ENCODE measurements at places on chromosomes 1 and 21.
A peak's percentile ranks its signal among the peaks of the same experiment; 100 is the strongest.

DNA sequence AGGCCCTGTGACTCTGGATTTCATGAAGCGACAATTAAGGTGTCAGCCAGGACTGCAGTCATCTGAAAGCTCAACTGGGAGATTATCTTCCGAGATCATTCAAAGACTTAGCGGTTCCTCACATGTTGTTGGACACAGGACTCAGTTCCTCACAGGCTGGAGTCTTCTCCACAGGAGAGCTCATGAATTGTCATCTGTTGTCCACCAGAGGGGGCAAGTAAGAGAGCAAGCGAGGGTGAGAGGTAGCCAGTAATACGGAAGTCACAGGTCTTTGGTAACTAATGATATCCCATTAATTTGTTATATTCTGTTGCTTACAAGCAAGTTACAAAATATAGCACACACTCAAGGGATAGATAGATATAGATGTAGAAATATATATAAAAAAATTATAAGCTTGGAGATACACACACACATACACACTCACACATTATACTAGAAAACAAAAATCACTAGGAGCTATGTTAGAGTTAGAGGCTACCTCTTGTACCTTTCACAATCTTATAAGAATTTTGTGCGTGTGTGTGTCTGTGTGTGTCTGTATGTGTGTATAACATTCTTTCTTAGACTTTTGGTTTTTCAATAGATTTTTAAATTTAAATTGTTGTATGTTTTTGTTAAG lies 1695.3 kb downstream of the BRINP3 start:
- no peak for DNase-seq

DNA sequence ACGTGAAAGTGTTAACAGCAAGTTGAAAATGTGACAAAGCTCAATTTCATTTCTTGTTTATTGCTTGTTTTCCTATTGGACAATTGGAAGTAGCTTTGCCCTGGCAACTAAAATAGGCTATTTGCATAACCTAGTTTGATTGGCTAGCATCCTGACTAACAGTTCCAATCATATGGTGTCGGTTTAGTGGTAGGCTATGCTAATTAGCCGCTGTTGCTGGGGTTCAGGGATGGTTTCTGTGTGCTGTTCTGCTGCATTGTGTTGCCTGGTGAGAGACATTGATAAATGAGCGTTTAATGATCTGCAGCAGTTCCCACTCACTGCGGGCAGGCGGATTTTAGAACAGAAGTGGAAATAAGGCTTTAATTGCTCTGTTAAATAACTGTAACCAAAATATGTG lies 68.5 kb downstream of the DYRK1A start:
- peak; percentile 61 for DNase-seq

DNA sequence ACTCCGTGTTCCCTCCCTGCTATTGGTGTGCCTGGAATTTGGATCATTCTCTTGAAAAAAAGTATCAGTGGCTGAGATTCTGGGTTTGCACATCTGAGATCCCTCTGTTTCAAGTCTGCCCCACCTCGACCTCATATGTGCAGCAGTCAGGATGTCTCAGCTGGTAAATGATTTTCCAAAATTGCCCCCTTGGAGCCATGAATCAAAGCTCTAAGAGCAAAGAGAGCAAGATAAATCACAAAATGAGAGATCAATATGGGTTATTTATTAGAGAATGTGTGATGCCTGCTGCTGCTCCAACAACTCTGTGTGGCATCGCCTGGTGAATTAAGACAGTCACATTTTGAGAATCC lies 8.5 kb downstream of the CRP start:
- DNase-seq: no peak

GRCh38 chr1:71695821-71696220 lies 586.5 kb downstream of the NEGR1 start:
- DNase-seq: no peak

GRCh38 chr1:29482991-29483390 lies 246.7 kb downstream of the PTPRU start:
- DNase-seq: no peak

- DNase-seq: no peak
Observed at GRCh38 chr1:29200906-29201594, 19.4 kb upstream of the SRSF4 start.

DNA sequence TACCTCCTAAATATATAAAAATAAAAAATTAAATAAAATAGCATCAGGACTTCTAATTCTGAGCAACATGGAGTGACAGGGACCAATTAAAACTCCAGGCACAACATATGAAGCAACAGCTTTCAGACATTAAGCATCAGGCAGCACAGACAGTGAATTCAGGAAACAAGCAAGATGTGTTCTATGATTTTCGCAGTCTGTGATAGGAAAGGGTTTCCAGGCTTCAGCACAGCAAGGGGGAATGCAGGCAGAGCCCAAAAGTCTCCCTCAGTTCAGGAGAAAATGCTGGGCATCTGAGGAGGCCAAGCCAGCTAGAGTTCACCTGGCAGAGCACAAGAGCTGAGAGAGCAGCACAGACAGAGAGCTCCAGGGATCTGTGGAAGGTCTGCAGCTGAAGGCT lies 22.2 kb upstream of the CTTNBP2NL start:
- DNase-seq: no peak

- DNase-seq: no peak
Observed at GRCh38 chr21:40053007-40053406, 185.8 kb downstream of the PCP4 start.

- DNase-seq: no peak
Observed at GRCh38 chr1:19372602-19373001, 60.5 kb downstream of the SLC66A1 start.

GRCh38 chr1:182680901-182681567 lies 3.4 kb downstream of the RGS8 start:
- DNase-seq: no peak

DNA sequence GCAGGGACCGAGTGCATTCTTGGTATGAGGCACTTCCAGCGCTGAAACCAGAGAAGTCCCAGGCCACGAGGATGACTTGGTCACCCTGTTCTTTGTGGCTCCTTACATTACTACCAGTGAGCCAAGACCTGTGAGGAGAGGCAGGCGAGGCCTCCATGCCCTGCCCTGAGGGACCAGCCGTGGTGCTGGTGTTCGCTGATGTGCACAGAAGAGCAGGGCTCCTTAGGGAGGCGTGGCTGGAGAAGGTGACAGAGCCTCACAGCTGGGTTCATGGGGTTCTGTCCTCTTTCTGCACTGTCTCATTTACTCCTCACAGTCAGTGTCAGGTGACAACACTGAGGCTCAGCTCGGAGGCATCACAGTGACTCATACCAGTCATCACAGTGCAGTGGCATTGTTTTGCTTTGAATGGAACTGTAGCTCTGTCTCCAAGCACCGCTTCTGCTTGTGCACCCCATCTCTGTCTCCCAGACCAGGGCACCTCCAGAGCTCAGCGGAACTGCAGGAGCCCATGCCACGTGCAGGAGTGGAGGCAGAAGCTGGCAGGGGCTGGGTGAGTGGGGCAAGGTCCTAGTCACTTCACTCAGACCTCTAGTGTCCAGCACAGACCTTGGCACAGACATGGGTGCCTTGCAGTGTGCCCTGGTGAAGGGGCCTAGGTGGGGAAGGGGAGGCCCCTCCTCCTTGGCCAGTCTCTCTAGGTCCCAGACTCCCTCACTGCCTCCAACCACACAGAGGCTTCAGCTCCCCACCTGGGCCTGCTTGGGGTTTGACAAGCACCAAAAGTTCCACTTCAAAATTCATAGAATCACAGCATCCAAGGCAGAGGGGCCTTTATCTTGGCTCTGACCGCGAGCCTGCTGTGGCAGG lies 310.9 kb downstream of the MATN1 start:
- DNase-seq: no peak

DNA sequence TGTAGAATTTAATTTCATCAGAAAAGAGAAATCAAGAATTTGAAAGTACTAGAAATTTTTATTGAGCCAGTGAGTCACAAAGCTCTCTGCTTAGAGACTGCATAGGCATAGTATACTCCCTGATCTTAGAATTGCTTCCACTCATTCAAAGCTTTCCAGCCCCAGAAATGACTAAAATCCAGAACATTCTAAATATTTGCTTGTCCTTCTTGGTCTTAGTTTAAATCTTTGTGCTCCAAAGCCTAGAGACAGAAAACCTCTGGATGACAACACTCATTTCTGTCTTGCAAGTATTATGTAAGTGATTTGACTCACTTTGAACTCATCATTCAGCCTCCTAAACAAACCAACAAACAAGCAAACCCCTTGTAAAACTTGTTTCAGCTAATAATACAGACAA lies 74.2 kb downstream of the PTPRC start:
- no peak for DNase-seq

DNA sequence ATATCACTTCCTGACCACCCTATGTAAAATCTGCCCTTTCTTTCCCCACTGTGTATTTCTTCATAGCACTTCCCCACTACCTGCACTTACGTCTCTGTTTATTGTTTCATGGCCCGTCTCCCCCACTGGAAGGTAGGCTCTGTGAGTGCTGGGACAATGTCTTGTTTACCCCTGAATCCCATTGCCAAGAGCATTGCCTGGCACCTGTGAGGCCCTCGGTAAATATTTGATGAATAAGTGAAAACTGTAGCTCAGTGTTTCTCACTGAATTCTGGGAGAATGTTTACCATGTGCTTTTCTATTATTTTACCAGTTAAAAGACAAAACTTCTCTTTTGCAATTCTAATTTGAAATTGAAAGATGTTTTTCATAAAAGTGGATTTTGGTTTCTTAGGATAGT lies 11.8 kb downstream of the NFASC start:
- no peak for DNase-seq

DNA sequence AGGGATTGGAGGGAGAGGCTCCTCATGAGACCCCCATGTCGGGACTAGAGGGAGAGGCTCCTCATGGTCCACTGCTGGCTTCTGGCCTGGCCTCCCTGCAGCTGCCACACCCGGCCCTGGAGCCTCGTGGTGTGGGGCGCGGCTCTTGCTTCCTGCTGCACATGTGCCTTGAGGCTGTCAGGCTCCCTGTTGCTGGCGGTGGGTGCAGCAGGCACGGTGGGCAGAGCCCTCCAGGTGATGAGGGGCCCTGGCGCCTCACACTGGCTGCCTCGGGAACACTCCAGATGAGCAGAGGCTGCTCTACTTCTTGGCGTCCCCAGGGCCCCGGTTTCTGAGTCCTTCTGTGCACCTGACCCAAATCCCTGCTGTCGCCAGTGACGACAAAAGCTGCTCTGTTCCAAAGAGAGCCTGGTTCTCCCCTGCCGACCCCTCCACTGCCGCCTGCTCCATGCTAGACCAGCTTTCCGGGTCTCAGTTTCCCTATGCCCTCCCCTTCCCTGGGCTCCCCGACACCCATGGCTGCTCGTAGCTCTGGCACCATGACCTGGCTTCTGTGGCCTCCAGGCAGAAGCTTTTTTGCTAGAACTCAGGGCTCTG lies 9.7 kb upstream of the ATAD3B start:
- no peak for DNase-seq

GRCh38 chr21:39873687-39874086 lies 6.4 kb downstream of the PCP4 start:
- DNase-seq: no peak

DNA sequence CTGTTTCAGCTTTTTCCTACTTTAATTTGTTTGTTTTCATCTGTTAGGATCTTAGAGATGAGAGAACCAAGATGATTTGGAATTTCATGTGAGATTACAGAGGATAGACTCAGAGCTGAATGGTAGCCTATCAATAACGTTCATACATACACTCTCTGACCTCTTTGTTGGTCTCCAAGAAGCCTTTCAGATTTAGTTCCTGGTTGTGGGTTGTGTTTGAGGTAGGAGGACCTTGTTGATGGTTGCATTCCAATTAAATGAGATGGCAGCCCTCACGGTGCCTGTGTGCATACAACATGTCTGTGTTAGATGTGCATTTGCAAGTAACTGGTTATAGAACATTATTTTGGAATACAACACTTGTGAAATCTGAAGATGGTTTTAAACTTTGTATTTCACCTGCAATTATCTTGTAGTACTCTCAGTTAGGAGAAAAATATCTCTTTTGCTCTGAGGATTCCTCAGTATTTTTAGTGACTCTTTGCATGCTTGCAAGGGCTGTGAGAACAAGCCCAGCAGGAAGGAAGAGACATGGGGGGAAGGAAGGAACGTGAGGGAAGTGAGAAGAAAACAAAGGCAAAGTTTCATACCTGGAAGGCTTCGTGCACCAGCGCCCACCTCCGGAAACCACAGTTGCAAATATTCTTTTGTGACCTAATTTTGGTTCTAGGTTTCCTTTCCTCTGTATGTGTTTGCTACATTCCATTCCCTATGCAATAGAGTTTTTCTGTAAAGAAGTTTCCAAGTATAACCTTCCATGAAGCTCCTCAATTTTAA lies 291.8 kb downstream of the DISC1 start:
- DNase-seq: peak; percentile 49

GRCh38 chr1:227002531-227003049 lies 62.5 kb downstream of the COQ8A start:
- DNase-seq: no peak

DNA sequence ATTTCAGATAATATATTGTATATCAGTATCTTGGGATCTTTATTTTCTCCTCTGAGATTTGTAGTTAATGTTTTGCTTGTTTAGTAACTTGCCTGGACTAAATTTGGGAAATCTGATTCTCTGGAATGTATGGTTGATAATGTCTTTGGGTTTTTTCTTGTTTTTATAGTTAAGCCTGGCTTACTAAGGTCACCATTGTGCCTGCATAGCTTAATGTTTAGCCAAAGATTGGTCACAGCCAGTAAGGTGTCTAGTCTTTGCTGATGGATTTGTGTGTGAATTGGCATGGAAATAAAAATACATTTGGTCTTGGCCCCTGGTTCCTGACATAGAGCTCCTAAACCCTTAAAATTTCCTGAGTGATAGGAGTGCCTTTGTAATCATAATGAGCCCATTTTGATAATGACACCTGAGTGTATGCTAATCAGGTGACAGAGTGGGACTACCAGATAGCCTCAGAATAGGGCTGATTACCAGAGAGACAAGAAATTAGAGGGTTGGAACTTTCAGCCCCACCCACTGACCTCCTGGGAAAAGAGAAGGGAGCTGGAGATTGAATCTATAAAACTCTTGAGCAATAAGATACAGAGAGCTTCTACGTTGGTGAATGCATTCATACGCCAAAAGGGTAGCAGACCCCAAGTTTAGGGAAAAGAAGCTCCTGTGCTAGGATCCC lies 47.9 kb upstream of the NUF2 start:
- DNase-seq: no peak

GRCh38 chr1:238469146-238469631 lies 578.5 kb upstream of the ZP4 start:
- no peak for DNase-seq

GRCh38 chr21:42731264-42732032 lies 78.0 kb downstream of the PDE9A start:
- DNase-seq: no peak

- DNase-seq: no peak
Observed at GRCh38 chr1:24767351-24767750, 22.1 kb downstream of the CLIC4 start.

GRCh38 chr1:116910379-116911187 lies 867 bp downstream of the PTGFRN start:
- DNase-seq: peak; percentile 48

- DNase-seq: no peak
Observed at GRCh38 chr1:14653461-14653960, 55.0 kb downstream of the KAZN start.

- DNase-seq: no peak
Observed at GRCh38 chr1:25834894-25835293, 15.1 kb downstream of the MTFR1L start.

DNA sequence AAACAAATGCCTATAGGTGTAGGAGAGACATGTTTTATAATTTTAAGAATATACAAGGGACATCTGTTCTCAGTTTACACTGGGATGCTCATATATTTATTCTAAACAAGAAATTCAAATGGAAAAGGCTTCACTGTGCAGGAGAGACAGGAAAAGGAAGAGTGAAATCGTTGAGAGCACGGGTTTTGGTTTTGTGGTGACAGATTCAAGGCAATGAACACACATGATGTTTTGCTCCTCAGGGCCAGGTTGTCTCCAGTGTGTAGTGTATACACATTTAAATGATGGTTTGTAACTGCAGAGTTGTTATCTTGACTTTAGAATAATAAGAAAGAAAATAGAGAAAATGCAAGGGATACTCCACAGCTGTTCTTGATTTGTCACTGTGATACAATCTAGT lies 73.7 kb downstream of the S1PR1 start:
- DNase-seq: no peak
